DMS79 treated with DMSO at 0.1 percent for 48 hours (cell line): ENCODE measurements at places on chromosomes 6 and 20.

DNA sequence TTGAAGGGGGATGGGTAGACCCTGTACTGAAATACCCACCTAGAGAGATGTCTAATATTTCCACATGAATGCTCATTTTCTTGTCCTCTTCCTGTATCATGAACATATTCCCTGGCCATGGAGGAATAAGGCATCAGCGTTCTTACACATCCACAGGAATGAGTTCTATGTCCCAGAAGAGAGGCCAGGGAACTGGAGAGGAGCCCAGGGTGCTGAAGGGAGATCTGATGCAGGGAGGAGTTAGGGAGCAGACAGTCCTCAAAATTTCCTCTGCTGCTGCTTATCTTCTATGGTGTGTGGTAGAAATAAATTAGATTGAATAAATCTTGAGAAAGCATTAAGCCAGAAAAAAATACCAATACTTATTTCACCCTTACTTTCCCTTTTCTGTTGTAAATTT is 295.0 kb downstream of the KCNQ5 start:
- DNase-seq, result no peak

DNA sequence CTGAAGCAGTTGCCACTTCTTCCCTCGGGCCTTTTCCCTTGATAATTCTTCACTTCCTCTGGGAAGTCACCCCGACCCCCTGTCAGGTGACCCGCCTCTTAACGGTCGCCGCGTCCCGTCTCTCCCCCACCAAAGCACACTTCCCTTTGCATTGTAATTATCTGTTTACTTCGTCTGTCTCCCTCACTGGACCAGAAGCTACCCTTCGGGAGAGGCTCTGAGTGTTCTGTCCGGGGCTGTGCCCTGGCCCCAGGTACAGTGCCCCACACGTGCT is 771 bp upstream of the SNAI1 start:
- DNase-seq, result no peak

GRCh38 chr6:115969207-115969929 is 91.3 kb downstream of the FRK start:
- no peak for DNase-seq

DNA sequence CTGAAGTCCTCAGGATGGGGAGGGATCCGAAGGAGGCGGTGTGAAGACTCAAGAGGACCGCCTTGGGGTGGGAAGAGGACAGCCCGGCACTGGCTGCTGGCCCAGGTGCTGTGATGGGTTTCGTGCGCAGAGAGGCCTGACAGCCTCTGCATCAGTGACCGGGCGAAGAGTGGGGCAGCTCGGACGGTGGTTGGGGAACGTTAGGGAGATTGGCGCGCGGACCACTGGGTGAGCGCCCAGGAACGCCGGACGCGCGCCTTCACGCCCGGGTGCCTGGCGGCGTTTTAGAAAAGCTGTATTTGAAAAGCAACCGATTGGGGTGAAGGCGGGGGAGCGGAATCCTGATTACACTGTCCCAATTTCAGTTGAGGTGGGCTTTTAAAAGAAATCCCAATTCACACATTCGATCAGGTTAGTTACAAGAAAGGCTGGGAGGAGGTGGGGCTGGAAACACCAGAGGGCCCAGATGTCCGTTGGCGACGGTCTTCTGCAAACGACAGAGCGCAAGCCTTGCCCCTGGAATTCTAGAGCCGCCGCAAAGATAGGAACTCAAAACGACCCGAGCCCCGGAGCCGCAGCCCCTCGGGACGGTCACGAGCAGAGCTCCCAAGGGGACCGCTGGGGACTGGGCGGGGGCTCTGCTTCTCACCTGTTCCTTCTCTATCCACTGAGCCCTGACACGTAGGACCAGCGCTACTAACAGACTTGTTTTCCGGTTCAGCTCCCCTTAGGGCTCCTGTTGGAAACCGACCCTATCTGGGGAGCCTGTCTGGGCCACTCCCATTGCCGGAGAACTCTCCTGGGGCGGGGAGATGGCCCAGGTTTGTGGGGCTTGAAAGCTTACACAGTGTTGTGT is 8.5 kb upstream of the TRIM40 start:
- DNase-seq, result no peak

DNA sequence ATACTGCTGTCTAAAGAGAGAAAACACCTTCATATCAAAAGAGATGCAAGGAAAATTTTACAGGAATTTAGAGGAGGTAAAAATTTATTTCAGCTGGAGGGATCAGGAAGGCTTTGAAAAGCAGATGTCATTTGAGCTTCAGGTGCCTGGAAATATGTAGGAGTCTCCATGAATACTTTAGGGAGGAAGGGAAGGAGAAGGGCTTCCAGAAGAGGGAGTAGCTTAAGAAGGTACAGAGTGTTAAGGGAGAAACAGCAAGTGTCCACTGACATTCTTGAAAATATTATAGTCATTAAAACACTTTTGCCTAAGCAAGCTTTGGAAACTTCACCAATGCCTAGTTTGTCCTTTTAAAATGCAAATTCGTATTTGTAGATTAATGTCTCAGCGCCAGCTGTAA is 27.2 kb downstream of the L3MBTL3 start:
- DNase-seq, result no peak

GRCh38 chr6:56953597-56954402 is 1.1 kb upstream of the BEND6 start:
- no peak for DNase-seq

- no peak for DNase-seq
Measured at GRCh38 chr20:24627926-24628325, 158.5 kb downstream of the SYNDIG1 start.

- DNase-seq, result no peak
Measured at GRCh38 chr20:34104059-34104458, 8.0 kb downstream of the EIF2S2 start.

DNA sequence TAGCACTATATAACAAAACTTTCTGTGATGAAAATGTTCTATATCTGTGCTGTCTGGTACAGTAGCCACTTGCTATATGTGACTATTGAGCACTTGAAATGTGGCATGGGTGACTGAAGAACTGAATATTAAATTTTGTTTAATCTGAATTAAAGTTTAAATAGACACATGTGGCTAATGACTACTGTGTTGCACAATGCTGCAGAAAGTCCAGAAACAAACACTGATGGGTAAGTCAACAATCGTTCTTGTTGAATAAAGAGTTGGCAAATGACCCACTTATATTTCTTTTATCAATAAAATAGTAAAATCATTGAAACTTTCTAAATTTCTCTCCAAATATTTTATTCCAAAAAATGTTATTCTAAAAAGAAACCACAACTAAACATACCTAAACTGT is 81.8 kb downstream of the PROKR2 start:
- DNase-seq, result no peak

DNA sequence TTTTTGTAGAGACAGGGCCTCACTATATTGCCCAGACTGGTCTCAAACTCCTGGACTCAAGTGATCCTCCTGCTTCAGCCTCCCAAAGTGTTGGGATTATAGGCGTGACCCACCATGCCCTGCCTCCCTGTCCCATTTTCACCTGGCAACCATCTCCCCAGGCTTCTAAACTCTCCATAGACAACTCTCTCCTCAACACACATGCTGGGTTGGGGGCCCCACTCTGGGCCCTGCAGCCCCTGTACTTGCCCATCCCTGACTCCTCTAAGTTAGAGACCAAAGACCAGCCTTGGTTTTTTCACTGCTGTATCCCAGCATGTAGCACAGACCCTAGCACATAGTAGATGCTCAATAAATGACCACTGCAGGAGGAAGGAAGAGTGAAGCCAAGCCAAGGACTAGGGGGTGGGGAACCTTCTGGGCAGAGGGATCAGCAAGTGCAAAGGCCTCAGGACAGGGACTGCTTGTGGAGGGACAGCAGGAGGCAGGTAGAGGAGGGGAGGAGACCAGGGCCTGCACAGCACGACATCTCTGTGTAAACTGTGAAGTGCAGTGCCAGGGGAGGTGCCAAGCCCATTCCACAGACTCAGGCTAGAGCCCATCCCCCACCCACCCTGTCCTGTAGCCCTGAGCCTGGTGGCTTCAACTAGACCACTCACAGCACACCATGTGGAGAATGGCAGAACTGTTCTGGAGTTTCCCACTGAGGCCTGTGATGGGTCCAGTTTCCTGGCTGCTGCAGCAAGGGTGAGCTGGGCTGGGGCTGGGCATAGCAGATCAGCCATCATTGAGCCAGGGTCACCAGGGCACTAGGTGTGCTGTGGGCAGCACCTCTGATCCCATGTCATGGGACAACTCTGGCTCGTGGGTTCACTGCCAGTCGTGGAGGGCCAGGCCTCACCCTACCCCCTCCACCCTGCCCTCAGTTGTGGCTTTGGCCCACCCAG is 3.4 kb upstream of the SRC start:
- no peak for DNase-seq

DNA sequence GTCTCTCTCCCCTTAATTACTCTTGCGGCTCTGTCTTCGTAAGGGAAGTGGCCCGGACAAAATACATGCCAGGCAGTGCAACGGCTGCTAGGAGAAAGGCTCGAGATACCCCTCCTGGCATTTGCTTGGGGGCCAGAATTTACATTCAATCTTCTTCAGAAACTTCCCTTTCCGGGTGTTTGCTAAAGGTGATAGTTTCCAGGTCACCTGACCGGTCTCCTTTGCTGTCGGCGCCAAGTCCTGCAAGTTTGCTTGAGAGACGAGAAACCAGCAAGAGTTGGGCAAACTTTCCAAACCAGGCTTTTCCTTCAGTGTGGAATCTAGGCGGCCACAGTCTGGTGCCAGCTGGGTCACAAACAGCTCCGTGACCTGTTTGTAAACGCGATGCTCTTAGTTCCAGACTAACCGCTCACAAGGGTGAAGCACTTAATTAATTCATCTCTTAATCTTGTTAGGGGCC is 563 bp upstream of the SRSF3 start:
- DNase-seq, result peak; percentile 76

GRCh38 chr6:27558028-27558724 is 85.3 kb upstream of the ZNF184 start:
- DNase-seq, result no peak

DNA sequence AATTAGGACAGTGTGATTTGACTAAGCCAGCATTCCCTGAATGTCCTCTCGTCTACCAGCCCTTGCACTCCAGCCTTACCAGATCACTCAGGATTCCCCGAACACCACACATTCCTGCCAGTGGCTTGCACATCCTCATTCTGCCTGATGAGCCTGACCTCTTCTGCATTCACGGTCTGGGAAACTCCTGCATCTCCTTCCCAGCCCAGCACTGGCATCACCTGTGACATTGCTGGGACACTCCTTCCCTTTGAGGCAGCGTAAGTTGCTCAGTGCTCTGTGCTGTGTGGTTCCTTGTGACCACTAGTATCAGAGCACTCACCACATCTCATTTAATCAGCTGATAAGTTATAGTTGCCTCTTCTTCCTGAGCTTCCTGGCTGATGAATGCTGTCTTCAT is 17.3 kb downstream of the NCOA7 start:
- DNase-seq, result no peak

GRCh38 chr6:167735951-167736288 is 90.8 kb upstream of the AFDN start:
- DNase-seq, result no peak

DNA sequence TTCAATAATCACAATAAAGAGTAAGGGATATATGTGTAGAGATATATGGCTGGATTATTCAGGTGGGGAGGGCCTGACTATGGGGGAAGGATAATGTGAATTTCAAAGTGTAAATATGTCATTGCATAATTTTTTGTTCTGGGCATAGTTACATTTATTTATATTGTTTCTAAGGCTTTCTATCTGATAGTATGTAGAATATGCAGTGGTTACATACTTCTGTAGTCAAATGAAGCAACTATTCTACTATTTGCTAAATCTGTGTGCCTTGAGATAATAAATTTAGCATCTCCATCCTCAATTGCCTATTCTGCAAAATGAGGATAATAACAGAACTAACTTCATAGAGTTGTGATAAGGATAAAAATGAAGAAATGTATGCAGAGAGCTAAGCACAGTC is 359.2 kb downstream of the CDKAL1 start:
- no peak for DNase-seq

DNA sequence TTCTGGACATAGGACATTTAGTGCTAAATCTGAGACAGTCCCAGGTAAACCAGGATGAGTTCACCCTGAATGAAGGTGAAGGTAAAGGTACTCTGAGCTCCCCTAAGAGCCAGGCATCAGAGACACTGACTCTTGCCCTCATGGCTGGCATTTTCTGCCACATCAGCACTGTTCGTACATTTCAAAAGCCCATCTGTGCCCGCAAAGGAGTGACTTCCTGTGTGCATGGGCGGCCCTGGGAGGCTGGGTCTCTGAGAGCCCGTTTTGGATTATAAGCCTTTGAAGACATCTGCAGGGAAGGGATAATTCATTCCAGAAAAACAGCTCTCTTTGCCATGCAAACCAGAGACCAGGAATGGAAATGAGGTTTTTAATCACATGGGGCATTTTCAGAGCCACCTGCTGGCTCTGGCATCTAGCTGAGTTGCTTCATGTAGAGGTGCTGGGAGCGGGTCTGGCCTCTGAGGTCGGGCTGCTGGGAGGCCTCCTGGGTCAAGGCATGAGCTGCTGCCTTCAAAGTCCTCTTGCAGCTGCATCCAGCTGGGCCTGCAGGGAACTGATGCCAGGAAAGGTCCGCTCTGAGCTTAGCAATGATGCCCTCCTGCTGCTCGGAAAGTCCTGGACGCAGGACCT is 348.3 kb downstream of the DHX35 start:
- no peak for DNase-seq

- peak; percentile 16 for DNase-seq
Measured at GRCh38 chr20:48380661-48381060, 447.1 kb downstream of the PREX1 start.

- no peak for DNase-seq
Measured at GRCh38 chr6:105713474-105714118, 310.7 kb upstream of the PREP start.

- no peak for DNase-seq
Measured at GRCh38 chr20:59902470-59902869, 31.0 kb downstream of the SYCP2 start.

DNA sequence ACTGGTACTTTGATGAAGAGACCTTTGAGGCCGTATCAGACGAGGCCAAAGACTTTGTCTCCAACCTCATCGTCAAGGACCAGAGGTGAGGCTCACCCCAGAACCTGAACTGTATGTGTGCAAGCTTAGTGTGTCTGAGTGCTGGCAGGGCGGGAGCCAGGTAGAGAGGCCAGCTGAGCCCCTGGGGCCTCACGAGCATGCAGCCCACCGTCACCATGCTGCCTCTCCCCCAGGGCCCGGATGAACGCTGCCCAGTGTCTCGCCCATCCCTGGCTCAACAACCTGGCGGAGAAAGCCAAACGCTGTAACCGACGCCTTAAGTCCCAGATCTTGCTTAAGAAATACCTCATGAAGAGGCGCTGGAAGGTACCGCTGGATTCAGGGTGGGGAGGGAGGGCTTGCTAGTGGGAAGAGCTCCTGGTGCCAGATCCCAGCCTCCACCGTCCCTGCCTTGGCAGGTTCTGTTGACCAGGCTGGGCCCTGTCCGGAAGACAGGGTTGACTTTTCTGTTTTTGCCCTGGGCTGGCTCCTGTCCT is 12.7 kb downstream of the MYLK2 start:
- DNase-seq, result no peak

DNA sequence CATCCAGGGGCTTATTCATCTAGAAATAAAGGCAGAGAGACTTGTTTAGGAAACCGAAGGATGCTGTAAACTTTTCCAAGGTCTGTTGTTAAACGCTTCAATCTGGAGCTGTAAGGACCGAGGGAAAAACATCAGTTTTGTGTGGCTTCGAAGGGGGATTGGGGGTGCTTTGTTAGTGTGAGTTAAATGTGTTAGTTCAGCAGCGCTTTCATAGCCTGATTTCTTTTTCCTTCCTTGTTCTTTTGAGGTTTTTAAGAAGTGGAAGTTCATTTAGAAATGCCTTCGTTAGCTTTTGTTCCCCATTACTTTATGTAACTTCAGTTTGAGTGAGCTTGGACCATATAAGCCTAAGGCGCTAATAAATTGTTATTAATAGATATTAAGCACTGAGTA is 1.5 kb downstream of the ANKS1A start:
- no peak for DNase-seq

- no peak for DNase-seq
Measured at GRCh38 chr6:1777921-1778685, 168.4 kb downstream of the FOXC1 start.

- no peak for DNase-seq
Measured at GRCh38 chr20:2230726-2231488, 64.9 kb upstream of the TGM3 start.
